Body of pancreas (tissue), 4 donors: ENCODE measurements at places on chromosomes 16 and 17. TPM values are rescaled to one million over a fixed set of nuclear protein-coding genes. Genes with fewer than 3 reads are reported as not detected.

The XYLT1 gene
- total RNA-seq: 15.2 TPM

The KDM6B gene
- total RNA-seq: 7.5 TPM

The SHISA6 gene
- total RNA-seq: 0.52 TPM

The ABCA9 gene
- total RNA-seq: 8.8 TPM

The SSTR5 gene
- 2.3 TPM for total RNA-seq

The TPSG1 gene
- not detected for total RNA-seq

The CLEC18C gene
- not detected for total RNA-seq

The TBC1D3E gene
- not detected for total RNA-seq

The SOX15 gene
- total RNA-seq: not detected

The FADS6 gene
- total RNA-seq: not detected

The KIF19 gene
- total RNA-seq: 2.3 TPM

- DNase-seq: no peak
- H3K27ac ChIP-seq: no peak overlapping the region
- H3K36me3 ChIP-seq: no peaks in the 10 kb centered on the region
- peaks cover 9% of the 10 kb centered on the region for H3K4me1 ChIP-seq
- H3K27me3 ChIP-seq: no peaks in the 10 kb centered on the region
These were observed 793.7 kb upstream of the EEF2KMT start for GRCh38 chr16:5891296-5891695.

- no peak for DNase-seq
- H3K4me3 ChIP-seq: no peak overlapping the region
- peaks cover 12% of the 10 kb centered on the region for H3K4me1 ChIP-seq
- no peaks in the 10 kb centered on the region for H3K36me3 ChIP-seq
These were observed 441.6 kb upstream of the SALL1 start for GRCh38 chr16:51592535-51593300.

- no peaks in the 10 kb centered on the region for H3K27me3 ChIP-seq
- no peak for DNase-seq
- no peaks in the 10 kb centered on the region for H3K36me3 ChIP-seq
- H3K27ac ChIP-seq: no peak overlapping the region
- no peaks in the 10 kb centered on the region for H3K4me1 ChIP-seq
These were observed 13.8 kb upstream of the ACSF2 start for GRCh38 chr17:50412188-50412732.

DNA sequence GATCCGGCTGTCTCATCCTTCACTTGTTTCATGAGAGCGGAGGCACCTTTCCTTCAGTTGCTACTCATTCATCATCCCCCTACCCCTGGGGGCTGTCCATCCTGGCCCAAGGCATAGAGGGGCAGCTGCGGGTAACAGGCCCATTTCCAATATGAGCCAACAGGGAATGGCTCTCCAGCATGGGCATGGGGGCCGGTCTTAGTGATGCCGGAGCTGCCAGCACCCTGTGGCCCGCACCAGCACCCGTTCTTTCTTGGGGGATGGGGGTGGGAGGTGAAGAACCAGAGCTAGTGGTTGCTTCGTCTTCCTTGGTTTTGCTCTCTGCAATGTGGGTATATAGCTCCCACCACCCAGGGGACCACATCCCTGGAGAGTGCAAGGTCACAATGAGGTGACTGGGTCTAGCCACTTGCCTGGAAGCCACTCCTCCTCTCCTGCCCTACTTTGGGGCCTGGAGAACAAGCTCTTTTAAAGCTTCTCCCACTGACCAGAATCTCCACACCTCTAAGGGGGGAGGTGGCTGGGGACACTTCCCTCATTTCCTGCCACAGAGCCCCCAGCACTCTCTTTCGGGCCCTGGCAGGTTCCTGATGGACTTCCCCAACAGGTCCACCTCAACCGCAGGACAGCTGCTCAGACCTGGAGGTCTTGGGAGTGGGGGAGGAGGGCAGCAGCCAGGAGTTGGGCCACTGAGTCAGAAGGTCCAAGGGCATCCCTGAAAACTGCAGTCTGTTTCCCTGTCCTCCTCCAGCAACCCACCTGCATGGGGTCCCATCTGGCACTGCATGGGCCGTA lies 11.9 kb upstream of the TBX2 start:
- no peak overlapping the region for H3K4me3 ChIP-seq
- no peak for DNase-seq
- peaks cover 5% of the 10 kb centered on the region for H3K4me1 ChIP-seq
- no peaks in the 10 kb centered on the region for H3K36me3 ChIP-seq

DNA sequence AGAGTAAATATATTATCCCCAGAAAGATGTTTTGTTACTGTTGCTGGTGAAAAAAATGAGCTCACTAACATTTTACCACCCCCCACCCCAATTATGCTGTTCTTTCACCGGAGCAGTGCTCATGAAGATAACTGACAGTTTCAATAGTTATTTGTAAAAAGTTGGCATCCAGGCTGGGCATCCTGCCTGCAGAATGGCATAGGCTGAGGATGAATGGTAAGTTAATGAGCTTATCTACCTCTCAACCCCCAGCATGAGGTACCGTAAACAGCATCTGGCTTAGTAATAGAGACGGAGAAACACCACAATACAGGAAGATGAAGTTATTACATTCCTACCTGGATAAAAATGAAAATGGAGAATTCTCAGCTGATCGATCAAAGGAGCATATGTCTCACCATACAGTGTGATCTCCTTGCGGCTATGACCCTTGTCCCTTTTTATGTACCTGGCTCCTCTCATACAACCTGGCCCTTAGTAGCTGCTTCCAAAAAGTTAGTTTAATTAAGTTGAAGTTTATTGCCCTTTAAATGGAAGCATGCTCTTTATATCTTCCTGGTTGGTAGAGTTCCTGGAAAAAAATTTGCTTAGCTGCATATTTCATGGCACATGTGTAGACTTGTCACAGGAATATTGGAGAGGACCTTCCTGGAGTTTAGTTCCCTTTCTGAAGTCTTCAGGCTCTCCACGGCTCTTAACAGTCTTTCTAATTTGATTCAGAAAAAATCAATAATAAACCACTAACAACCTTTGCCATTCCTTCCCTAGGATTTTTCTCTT lies 61.2 kb upstream of the MPHOSPH6 start:
- peak overlapping the region; percentile 56 for H3K27ac ChIP-seq
- H3K4me3 ChIP-seq: no peak overlapping the region
- H3K4me1 ChIP-seq: no peaks in the 10 kb centered on the region
- H3K27me3 ChIP-seq: no peaks in the 10 kb centered on the region
- DNase-seq: peak; percentile 37

GRCh38 chr17:45645330-45645729 lies 138.8 kb upstream of the CRHR1 start:
- H3K27me3 ChIP-seq: no peaks in the 10 kb centered on the region
- H3K27ac ChIP-seq: no peak overlapping the region

- H3K4me3 ChIP-seq: no peak overlapping the region
- no peak overlapping the region for H3K27ac ChIP-seq
- no peak for DNase-seq
- H3K4me1 ChIP-seq: no peaks in the 10 kb centered on the region
These were observed 136.1 kb downstream of the HS3ST3A1 start for GRCh38 chr17:13465678-13466077.

DNA sequence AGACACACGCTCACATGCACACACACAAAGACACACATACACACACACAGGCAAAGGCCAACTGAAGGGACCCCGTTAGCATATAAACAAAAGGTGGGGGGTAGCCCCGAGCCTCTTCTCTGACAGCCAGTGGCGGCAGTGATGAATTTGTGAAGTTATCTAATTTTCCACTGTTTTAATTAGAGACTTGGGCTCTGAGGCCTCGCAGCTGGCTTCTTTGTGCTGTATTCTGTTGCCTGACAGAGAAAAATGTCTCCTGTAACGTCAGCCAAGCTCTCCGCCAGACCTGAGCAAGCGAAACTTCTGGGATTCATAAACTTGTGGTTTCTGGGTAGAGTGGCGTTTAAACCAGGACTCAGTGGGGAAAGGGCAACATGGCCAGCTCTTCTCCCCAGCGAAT lies 113.9 kb upstream of the FOXF1 start:
- no peaks in the 10 kb centered on the region for H3K4me1 ChIP-seq
- H3K27me3 ChIP-seq: no peaks in the 10 kb centered on the region
- H3K36me3 ChIP-seq: no peaks in the 10 kb centered on the region
- no peak for DNase-seq
- no peak overlapping the region for H3K4me3 ChIP-seq

DNA sequence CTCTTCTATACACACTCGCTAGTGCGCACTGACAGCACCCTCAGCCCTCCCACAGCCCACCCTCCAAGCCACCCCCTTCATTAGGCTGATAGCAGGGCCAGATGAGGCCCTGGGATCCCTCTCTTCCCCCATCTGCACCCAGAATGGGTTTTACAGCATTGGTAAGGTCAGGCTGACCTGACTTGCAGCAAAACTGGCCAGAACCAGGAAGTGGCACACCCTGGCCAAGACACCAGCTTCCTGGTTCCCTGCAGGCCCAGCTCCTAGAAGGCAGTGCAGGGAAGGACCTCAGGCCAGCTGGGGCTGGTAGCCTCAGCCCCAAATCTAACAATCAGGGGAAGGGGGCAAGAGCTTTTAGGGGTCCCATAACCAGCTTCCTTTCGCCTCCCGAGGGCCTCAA lies 50.0 kb upstream of the MRPS23 start:
- H3K27ac ChIP-seq: peak overlapping the region; percentile 95
- DNase-seq: peak; percentile 85
- peaks cover 82% of the 10 kb centered on the region for H3K4me1 ChIP-seq

DNA sequence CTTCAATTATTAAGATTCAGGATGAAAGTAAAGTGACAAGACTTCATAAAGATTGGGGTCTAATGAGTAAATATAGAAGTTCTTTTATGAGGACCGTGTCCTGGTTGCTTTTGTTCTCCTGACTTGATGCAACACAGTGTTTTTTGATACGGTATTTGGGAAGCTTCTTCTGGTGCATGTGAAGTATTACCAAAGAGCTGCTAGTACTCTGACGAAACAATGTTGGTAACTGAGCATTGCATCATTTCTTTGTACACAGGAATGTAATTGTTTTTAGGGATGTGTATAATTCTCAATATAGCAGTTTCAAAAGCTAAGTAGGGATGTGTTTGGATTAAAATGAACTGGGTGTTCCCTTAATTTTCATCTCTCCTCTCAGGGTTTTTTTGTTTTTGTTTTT lies 15.9 kb downstream of the KPNB1 start:
- no peak overlapping the region for H3K27ac ChIP-seq
- no peak for DNase-seq
- H3K4me1 ChIP-seq: no peaks in the 10 kb centered on the region
- H3K36me3 ChIP-seq: peaks cover 65% of the 10 kb centered on the region
- no peaks in the 10 kb centered on the region for H3K27me3 ChIP-seq

- H3K4me3 ChIP-seq: no peak overlapping the region
- DNase-seq: no peak
- no peaks in the 10 kb centered on the region for H3K36me3 ChIP-seq
- no peak overlapping the region for H3K27ac ChIP-seq
These were observed 95.8 kb upstream of the CORO6 start for GRCh38 chr17:29718446-29719039.

GRCh38 chr16:89845417-89845816 lies 17.1 kb downstream of the SPIRE2 start:
- no peak for DNase-seq
- no peaks in the 10 kb centered on the region for H3K27me3 ChIP-seq
- no peak overlapping the region for H3K4me3 ChIP-seq
- peaks cover 7% of the 10 kb centered on the region for H3K4me1 ChIP-seq
- no peak overlapping the region for H3K27ac ChIP-seq
- no peaks in the 10 kb centered on the region for H3K36me3 ChIP-seq

GRCh38 chr17:7587420-7588151 lies 2.3 kb downstream of the SOX15 start:
- H3K4me3 ChIP-seq: no peak overlapping the region
- no peak overlapping the region for H3K27ac ChIP-seq
- no peaks in the 10 kb centered on the region for H3K27me3 ChIP-seq
- no peak for DNase-seq
- H3K36me3 ChIP-seq: peaks cover 11% of the 10 kb centered on the region

GRCh38 chr16:24490866-24491265 lies 48.5 kb upstream of the RBBP6 start:
- H3K4me3 ChIP-seq: no peak overlapping the region
- DNase-seq: no peak
- H3K4me1 ChIP-seq: no peaks in the 10 kb centered on the region
- H3K27ac ChIP-seq: no peak overlapping the region

- peaks cover 10% of the 10 kb centered on the region for H3K27me3 ChIP-seq
- H3K36me3 ChIP-seq: no peaks in the 10 kb centered on the region
- peaks cover 10% of the 10 kb centered on the region for H3K4me1 ChIP-seq
- H3K27ac ChIP-seq: no peak overlapping the region
- H3K4me3 ChIP-seq: no peak overlapping the region
These were observed 6.4 kb downstream of the SHISA9 start for GRCh38 chr16:12907670-12908233.

DNA sequence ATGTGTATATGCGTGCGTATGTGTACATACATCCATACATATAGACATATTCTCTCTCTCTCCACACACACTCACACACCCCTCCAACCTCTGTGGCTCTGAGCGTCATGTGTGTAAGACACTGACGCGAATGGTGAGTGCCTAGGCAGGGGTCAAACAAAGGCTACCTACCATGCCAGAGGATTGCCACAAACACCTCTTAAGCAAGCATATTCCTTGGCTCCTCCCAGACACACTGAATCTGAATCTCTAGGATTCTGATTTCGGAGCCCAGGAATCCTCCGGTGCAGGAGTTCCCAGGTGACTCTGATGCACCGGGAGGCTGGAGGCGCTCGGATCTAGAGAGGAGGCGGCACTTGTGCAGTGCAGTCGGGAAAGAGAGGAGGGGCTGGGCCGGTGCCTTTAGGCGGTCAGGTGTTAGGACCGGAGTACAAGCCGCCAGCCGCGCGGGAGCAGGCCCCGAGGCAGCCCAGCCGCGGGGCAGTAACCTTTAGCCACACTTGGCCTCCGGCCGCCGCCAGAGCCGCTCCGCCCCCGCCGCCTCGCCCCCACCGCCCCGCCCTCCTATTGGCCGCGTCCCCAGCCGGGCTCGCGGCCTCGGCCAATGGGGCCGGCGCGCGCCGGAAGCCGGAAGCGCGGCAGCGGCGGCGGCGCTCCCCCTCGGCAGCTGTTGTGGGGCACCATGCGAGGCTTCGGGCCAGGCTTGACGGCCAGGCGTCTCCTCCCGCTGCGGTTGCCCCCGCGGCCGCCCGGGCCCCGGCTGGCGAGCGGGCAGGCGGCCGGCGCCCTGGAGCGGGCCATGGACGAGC lies at the start of gene MLYCD:
TSS of gene MLYCD (plus strand) at position 653 of the 809 bp plus-strand sequence. CDS start at position 683, 30 bp downstream.
- H3K27ac ChIP-seq: peak within 1 kb of the TSS; percentile 97
- no peaks in the 10 kb centered on the region for H3K36me3 ChIP-seq
- peak within 1 kb of the TSS; percentile 81 for H3K4me3 ChIP-seq

DNA sequence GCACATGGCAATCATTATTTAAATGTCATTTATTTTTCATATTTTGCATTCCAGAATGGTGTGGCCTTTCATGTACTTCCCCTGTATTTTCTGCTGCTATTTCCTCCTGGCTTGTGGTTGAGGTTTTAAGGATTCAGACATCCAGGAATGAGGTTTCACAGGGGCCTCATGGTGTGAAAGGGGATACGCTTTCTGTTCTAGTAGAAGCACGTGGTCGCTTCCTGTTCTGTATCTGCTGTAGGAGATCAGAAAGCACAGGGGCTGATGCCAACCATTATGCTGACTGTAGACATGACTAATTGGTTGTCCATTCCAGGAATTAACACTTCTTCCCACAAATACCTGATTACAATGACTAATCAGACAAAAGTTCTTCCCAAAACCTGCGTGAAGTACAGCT lies 405.9 kb downstream of the SHISA9 start:
- no peak overlapping the region for H3K4me3 ChIP-seq
- H3K27me3 ChIP-seq: no peaks in the 10 kb centered on the region
- DNase-seq: no peak
- H3K4me1 ChIP-seq: no peaks in the 10 kb centered on the region
- no peak overlapping the region for H3K27ac ChIP-seq

GRCh38 chr17:33228548-33228947 lies 64.5 kb downstream of the ASIC2 start:
- H3K27ac ChIP-seq: no peak overlapping the region
- no peak overlapping the region for H3K4me3 ChIP-seq
- no peaks in the 10 kb centered on the region for H3K27me3 ChIP-seq
- peaks cover 14% of the 10 kb centered on the region for H3K4me1 ChIP-seq
